Mucosa of gallbladder (tissue), 1 donor: ENCODE measurements at places on chromosomes 12 and 14. TPM values are rescaled to one million over a fixed set of nuclear protein-coding genes. Genes with fewer than 3 reads are reported as not detected.

DNA sequence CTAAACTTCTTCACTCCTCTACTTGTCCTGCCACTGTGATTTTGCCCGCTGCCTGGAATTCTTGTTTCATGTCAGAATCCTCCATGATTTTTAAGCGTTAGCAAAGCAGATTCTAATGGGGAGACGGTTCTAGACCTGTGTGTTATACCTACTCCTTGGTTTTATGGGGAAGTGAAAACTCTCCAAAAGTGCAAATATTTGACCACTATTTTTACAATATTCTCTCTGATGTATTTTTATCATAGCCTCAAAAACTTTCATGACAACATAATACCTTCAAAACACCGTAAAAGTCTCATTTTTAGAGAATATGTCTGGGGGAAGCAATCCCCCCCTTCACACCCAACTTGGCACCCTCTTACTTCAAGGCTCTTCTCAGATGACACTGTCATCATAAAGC is 12.9 kb upstream of the KRAS start:
- DNase-seq = no peak

- DNase-seq = peak; percentile 79
These were observed 1.7 kb downstream of the MGST1 start for GRCh38 chr12:16349131-16349460.

GRCh38 chr14:50000380-50001150 is 107.7 kb downstream of the ARF6 start:
- DNase-seq = peak; percentile 64

GRCh38 chr14:49892301-49892635 is 614 bp upstream of the ARF6 start:
- peak; percentile 68 for DNase-seq

DNA sequence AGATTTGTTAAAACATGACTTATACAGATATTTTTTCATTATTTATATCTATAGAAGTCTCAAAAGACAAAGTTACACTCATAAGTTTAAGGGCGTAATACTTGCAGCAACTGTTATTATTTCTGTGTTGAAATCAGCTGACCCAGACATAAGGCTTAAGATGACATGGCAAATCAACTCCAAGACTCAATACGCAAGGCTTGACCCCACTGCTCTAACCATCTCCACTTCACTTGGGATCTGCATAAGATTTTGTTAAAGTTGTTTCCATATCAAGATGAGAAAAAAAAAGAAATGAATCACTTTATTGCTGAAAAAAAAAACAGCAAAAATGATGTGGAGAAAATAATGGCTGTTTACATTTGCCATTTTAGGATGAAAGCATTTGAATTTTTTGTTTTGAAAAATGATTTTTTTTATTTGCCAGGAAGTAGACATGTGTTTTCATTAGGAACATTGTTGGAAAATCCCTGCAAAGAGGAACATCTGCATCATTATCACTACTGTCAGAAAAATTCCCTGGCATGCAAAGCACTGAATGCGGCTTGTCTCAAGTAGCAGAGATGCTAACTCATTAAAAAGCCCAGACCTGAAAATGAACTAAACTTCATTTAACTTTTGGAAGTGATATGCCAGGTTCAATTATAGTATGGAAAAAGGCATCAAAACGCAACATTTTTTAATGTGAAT is 73.5 kb downstream of the LIN7A start:
- DNase-seq = no peak

Gene PTPRB
- 26.0 TPM for total RNA-seq
